ENCODE measurements at places on chromosomes 7 and 10.
A peak's percentile ranks its signal among the peaks of the same experiment; 100 is the strongest.

GRCh38 chr10:3877211-3878000 is 92.4 kb upstream of the KLF6 start:
- peak overlapping the region; percentile 53 for H3K4me3 ChIP-seq
- H3K27ac ChIP-seq: peak overlapping the region; percentile 99
- no peak for DNase-seq
- peaks cover 47% of the 10 kb centered on the region for H3K4me1 ChIP-seq

GRCh38 chr7:132145466-132145865 is 430.8 kb downstream of the PLXNA4 start:
- no peaks in the 10 kb centered on the region for H3K4me1 ChIP-seq
- no peak for DNase-seq
- no peak overlapping the region for H3K27ac ChIP-seq
- H3K4me3 ChIP-seq: no peak overlapping the region
- H3K36me3 ChIP-seq: no peaks in the 10 kb centered on the region

DNA sequence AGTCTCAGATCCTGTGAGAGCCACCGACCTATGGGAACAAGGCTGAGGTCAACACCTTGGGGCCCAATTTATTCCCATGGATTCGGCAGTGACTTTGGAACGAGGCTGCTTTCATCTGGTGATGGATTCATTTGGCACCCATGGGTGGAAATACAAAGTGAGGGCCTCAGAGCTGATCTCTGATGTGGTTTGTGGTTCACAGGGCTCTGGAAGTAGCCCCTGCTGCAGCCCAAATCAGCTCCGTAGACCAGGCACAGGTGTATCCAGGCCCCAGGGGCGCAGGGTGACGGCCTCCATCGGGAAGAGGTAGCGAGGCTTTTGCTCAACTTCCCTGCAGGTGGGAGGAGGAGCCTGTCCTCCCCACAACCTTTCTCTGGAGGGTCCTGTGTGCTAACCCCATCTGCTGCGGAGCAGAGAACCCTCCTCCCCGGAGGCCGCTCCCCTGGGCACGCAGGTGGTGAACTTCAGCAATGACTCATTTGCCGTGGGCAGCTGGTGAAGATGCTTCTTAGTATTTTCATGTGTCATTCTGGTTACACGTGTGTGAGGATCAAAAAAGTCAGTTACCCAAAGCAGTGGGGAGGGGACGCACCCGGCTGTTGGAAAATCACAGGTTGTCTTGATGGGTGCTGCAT is 7.5 kb upstream of the JAKMIP3 start:
- H3K27me3 ChIP-seq: peaks cover 67% of the 10 kb centered on the region
- H3K27ac ChIP-seq: no peak overlapping the region
- H3K4me1 ChIP-seq: peaks cover 8% of the 10 kb centered on the region
- H3K36me3 ChIP-seq: peaks cover 4% of the 10 kb centered on the region

GRCh38 chr10:35268791-35269257 is 67.5 kb upstream of the CCNY start:
- H3K27me3 ChIP-seq: no peaks in the 10 kb centered on the region
- peaks cover 9% of the 10 kb centered on the region for H3K4me1 ChIP-seq
- DNase-seq: no peak
- peaks cover 3% of the 10 kb centered on the region for H3K36me3 ChIP-seq

DNA sequence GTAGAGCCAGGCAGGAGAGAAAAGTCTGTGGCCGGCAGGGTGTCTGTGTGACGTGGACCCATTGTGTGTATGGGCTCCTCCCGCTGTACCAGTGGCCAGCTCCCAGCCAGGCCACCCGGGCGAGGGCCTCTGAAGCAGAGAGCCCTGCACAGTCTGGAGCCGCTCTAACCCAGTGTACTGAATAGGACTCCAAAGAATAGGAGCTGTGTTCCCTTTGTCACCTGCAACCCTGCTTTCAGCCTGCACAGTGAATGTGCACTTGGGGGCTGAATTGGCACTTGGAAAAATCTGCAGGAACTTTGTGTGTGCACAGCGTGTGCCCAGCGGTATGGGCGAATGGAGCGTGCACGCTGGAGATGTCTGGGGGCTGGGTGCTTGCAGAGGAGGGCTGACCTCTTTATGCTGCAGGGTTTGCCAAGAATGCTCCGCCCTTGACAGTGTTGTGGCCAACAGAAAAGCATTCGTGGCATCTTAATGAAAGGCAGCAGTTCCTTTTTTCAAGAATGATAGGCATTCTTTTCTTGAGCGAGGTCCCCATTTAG is 216.2 kb downstream of the AUTS2 start:
- H3K27me3 ChIP-seq: no peaks in the 10 kb centered on the region
- H3K27ac ChIP-seq: no peak overlapping the region
- H3K4me1 ChIP-seq: no peaks in the 10 kb centered on the region
- H3K4me3 ChIP-seq: no peak overlapping the region

GRCh38 chr10:46031648-46032532 is 1.5 kb upstream of the NCOA4 start:
- H3K36me3 ChIP-seq: no peaks in the 10 kb centered on the region
- no peak overlapping the region for H3K4me3 ChIP-seq
- DNase-seq: no peak
- H3K27ac ChIP-seq: peak overlapping the region; percentile 66
- peaks cover 11% of the 10 kb centered on the region for H3K27me3 ChIP-seq

DNA sequence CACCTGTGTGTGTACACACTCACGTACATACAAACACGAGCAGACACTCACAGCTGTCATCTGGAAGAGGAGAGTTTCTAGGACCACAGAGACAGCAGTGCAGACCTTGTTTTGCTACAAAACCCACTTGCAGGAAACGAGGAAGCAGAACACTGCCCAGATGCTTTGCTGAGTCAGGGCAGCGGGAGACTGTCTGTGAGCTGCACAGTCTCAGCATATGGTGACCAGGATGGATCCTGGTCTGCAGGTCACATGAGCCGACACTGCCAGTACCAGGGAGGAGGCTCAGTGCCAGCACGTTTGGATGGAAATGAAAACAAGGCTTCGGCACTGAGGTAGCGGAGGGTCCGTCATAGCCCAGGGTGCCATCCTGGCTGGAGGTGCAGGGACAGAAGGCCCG is 117.6 kb upstream of the DPP6 start:
- H3K4me3 ChIP-seq: no peak overlapping the region
- no peak overlapping the region for H3K27ac ChIP-seq
- H3K27me3 ChIP-seq: peaks cover 5% of the 10 kb centered on the region
- H3K4me1 ChIP-seq: no peaks in the 10 kb centered on the region
- no peak for DNase-seq
